Left ventricle myocardium superior (tissue), 1 donor: ENCODE measurements at places on chromosomes 3 and 15. TPM values are rescaled to one million over a fixed set of nuclear protein-coding genes. Genes with fewer than 3 reads are reported as not detected.

CFAP100 gene
- not detected for total RNA-seq

SLC2A2 gene
- total RNA-seq = not detected

HSPBAP1 gene
- total RNA-seq = 5.3 TPM

MUSTN1 gene
- 10.9 TPM for total RNA-seq

AP3B2 gene
- total RNA-seq = 0.84 TPM

OCA2 gene
- 0.15 TPM for total RNA-seq

KLHL40 gene
- total RNA-seq = 0.12 TPM

CPLX3 gene
- 4.1 TPM for total RNA-seq

GHRL gene
- not detected for total RNA-seq

ZNF106 gene
- total RNA-seq = 558 TPM

NUDT16 gene
- 26.0 TPM for total RNA-seq
